ENCODE measurements at places on chromosomes 4 and X.

- DNase-seq, result peak; percentile 71
These were observed 41.9 kb downstream of the WWC2 start for GRCh38 chr4:183140911-183141320.

DNA sequence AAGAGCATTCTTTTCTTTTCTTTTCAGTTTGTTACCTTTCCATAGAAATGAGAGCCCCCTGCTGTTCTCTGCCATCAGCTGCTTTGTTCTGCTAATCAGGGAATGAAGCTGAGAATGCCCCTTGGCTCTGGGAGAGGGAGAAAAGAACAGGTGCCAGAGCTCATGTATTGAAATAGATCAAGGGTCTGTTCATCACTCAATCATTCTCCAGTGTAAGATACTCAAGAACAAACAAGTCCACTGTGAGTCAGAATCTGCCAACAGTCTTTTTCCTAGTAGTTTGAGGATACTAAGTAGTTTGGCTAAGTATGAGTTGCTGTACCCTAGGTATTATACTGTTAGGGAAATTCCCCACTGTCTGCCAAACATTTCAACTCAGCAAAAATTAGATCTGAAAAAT is 144.3 kb downstream of the RTL3 start:
- no peak for DNase-seq

DNA sequence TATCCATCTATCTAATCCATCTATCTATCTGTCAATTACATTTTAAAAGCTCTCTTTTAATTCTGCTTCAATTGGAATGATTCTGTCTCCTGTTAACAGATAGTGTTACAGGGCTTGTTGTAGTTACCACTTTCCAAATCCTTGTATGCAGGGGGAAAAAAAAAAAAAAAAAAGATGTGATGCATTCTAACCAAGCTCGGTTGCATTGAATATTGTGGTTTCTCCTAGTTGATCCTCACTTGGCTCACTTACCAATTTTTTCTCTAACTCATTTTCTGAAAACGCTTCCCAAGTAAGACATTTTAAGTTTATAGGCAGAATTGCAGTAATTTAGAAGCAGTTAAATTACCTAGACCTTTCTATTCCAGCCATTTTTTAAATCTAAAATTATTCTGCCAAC is 327.9 kb upstream of the PITX2 start:
- DNase-seq, result no peak

GRCh38 chr4:147984065-147984777 is 252.3 kb downstream of the ARHGAP10 start:
- DNase-seq, result peak; percentile 28

DNA sequence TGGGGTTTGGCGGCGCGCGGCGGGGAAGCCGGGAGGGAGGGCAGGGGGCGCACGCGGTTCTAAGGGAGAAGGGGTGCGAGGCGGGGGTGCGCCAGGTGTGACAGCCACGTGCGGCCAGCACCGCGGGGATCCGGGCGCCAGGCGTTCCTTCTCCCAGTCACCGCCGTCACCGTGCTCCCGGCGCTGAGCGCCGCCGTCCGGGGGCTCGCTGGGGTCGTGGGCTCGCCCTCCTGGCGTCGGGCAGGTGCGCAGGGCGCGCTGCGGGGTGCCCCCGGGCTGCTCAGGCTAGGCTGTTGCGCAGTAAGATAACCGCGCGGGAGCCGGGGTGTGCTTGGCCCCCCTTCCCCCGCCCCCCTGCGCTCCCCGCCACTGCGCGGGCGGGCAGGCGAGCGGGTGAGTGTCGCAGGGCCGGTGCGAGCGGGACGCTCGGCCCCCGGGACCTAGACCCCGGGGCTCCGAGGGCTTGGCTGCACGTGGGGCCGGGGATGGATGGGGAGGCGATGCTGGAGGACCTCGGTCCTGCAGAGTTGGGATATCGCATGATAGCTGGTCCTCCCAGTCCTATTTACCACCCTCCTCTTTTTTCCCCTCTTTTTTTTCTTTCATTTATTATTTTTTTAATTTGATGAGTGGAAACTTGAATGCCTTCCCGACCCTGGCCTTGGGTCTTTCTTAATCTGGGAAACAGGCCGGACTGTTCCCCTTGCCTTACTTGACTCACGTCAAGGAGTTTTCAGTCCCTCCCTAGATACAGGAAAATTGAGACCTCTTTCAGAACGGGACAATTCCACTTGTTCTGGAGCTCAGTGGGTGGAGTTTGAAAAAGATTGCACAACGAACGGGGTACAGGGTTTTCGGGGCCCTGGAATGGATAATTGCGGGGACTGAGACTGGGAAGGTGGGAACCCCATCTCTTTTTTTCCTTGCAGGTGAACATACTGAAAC is 797 bp downstream of the TXLNG start:
- DNase-seq, result peak; percentile 0

Data from HFFc6 (cell line).